Fibroblast of lung (primary cell): ENCODE measurements at places on chromosomes 1 and 21. TPM values are rescaled to one million over a fixed set of nuclear protein-coding genes. Genes with fewer than 3 reads are reported as not detected.
A peak's percentile ranks its signal among the peaks of the same experiment; 100 is the strongest.

FOXD3 gene
- polyA plus RNA-seq = not detected in 2 replicates

- no peak for DNase-seq
Measured at GRCh38 chr1:159973350-159973940, 19.4 kb upstream of the SLAMF9 start.

DNA sequence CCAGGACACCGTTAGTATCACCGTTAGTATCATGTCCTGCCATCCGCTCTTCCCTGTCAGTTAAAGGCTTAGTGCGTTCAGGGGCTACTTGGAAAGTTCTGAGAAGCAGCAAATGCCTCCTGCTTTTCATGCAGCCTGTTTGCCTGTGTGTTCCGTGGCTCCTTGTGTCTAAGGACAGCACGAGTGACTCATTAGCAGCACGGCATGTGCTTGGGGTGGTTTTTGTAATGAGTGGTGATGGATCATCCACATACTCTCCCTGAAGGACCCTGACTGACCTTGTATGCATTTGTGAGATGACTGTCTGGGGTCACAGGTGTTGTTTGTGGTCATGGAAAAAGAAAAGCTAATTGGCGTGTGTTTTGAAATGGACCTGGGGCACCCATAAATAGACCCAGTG lies 221.9 kb downstream of the PBX1 start:
- DNase-seq = peak; percentile 92

DNA sequence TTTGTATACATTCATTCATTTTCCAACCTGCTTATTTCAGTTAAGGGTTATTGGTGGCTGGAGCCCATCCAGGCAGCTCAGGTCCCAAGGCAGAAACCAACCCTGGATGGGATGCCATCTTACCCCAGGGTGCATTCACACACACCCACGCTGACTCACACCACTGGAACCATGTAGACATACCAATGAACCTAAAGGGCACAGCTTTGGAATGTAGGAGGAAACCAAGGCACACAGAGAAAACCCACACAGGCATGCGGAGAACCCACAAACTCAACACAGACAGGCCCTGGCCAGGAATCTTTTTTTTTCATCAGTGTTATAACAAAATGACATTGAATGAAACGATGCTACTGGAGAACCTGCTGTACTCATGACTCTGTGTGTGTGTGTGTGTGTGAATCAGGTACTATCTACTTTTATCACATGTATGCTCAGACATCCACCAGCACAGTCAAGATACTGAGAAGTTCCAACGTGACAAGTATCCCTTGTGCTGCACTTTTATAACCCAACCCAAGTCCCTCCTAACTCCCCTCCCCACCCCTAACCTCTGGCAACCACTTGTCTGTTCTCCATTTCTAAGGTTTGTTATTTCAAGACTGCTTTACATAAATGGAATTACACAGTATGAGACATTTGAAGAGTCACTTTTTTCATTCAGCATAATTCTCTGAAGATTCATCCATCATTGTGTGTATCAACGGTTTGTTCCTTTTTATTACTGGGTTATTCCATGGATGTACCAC lies 286.8 kb upstream of the PLD5 start:
- DNase-seq = peak; percentile 68

GRCh38 chr1:6491081-6491449 lies 402 bp downstream of the PLEKHG5 start:
- peak; percentile 6 for DNase-seq

DNA sequence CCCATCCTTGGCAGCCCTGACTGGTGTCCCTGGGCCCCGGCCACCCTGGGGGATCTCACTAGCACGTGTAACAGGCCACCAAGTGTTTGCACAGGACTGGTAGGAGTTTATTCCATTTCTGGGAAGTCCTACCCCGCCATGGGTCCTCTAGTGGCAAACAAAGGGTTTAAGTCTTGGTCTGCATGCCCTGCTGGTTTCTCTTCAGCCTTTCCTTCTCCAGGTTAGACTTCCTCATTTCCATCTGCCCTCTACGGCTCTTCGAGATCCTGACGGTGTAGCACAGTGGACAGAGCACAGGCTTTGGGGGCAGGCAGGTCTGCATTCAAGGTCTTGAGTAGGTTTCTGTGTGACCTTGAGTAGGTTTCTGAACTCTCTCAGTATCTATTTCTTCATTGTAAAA lies 2.8 kb downstream of the AGTRAP start:
- DNase-seq = no peak

APOBEC4 gene
- not detected in 2 replicates for polyA plus RNA-seq

DNA sequence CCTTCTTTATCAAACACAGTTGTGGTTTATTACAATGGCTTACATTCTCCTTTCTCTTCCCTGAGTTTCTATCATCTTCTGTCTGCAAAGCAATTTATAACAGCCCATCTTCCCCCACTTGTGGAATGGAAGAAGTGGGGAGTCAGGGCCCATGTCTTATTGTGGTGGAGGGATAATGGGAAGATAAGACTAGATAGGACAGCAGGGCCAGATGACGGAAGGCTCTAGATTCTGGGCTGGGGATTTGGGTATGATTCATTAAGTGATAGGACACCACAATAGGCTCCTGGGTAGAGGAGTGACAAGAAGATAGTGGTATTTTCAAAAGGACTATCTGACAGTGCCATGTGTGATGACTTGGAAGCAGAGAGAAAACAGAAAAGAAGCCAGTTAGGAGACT lies 450.6 kb downstream of the TTLL7 start:
- no peak for DNase-seq

- peak; percentile 76 for DNase-seq
Measured at GRCh38 chr1:248872752-248873408, 14.0 kb upstream of the ZNF692 start.

DNA sequence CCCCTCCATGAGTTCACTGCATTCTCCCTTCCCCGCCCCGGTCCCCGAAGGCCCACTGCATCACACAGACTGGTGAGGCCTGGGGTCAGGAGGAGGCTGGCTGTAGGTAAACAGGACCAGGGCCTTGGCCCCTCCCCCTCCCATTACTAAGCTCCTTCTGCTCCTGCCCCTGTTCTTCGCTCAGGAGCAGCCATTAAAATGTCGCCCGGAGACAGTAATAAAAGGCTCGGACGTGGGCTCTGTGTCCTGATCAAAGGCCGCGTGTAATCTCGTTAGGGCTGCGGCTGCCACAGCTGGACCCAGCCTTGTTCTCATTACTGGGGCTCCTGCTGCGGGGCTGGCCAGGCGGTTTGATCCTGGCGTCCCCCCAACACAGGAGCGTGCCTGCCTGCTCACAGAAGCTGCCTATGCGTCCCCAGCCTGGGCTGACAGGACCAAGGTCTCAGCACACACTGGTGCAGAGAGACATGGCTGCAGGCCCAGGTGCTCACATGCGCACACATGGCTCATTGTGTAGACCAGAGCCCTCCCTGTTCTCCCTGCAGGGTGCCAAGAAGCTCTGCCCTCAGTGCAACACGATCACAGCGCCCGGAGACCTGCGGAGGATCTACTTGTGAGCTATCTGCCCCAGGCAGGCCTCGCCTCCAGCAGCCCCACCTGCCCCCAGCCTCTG lies 24.0 kb downstream of the TMEM53 start:
- DNase-seq = no peak

DNA sequence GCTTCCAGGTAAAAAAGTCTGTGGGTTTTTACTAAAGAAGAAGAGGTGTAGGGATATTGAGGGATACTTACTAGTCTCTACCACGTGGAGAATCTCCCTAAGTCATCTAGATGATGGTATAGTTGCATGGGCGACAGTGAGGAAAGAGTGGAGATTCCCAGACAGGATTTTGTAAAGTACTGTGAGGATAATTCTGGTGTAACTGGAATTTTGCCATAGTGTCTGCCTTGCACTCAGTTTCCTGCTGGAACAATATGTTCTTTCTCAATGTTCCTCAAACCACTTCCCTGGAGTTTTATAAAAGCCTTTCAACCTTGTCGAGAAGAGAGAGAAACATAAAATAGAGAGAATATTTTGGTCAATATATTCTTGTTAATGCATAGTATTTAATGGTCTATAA lies 95.1 kb upstream of the WLS start:
- peak; percentile 47 for DNase-seq

RNU1-1 gene
- not detected in 2 replicates for polyA plus RNA-seq

- DNase-seq = no peak
Measured at GRCh38 chr1:153389973-153390879, 647 bp downstream of the S100A8 start.
